ENCODE measurements at places on chromosomes 16 and 17. TPM values are rescaled to one million over a fixed set of nuclear protein-coding genes. Genes with fewer than 3 reads are reported as not detected.
A peak's percentile ranks its signal among the peaks of the same experiment; 100 is the strongest.

The TP53TG3C gene
- total RNA-seq, result not detected

- no peaks in the 10 kb centered on the region for H3K4me1 ChIP-seq
- H3K4me3 ChIP-seq, result no peak overlapping the region
- H3K27me3 ChIP-seq, result no peaks in the 10 kb centered on the region
These were observed 852.1 kb downstream of the CDH11 start for GRCh38 chr16:64269756-64270155.

The MT1M gene
- not detected for total RNA-seq

The TBX21 gene
- not detected for total RNA-seq

DNA sequence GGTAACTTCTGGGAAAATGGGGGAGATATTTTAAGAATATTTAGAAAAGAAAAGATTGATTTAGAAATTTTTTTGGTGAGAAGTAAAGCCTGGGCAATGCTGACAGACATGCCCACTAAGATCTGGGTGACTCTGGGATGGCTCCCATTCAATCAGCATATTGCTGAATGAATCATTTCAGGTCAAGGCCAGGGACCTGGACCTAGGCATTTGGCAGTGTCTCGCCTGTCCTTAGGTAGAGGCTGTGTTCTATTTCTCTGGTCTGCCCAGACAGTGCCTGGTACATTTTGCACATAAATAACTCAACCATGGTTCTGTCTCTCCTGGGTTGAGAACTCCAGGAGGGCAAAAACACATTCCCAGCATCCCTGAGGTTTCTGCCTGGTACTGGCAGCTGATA is 39.9 kb downstream of the SMPD3 start:
- no peak for DNase-seq
- no peaks in the 10 kb centered on the region for H3K4me1 ChIP-seq
- H3K36me3 ChIP-seq, result no peaks in the 10 kb centered on the region
- no peak overlapping the region for H3K4me3 ChIP-seq

The CLTC gene
- 212 TPM for total RNA-seq

The BOLA2B gene
- 166 TPM for total RNA-seq

DNA sequence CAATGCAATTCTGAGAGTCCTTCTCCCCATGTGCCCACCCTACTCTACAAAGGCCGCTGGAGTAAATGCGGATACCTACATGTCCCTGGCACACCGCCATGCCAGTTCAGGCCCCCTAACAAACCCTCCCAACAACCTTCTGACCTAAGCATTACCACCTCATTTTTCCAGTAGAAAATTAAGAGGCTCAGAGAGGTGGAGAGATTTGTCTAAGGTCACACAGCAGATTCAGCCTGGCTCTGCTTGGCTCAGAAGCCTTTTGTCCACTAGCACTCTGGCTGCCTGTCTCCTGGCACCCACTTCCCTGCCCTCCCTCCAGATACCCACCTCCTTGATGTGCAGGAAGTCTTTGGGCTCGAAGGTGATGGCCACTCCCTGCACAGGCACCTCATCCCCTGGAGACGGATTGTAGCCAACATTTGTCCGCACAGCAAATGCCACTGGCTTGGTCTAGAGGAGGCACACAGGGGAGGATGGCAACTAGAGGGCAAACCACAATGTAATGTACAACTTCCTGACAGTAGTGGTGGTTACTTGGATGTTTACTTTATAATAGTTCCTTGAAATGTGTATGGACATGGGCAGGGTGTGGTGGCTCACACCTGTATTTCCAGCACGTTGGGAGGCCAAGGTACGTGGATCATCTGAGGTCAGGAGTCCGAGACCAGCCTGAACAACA is 10.2 kb downstream of the CACNB1 start:
- H3K36me3 ChIP-seq, result peaks cover 28% of the 10 kb centered on the region
- no peaks in the 10 kb centered on the region for H3K4me1 ChIP-seq
- peak; percentile 81 for DNase-seq
- H3K4me3 ChIP-seq, result no peak overlapping the region

GRCh38 chr16:22787466-22788192 is 26.3 kb upstream of the HS3ST2 start:
- no peak overlapping the region for H3K27ac ChIP-seq
- peak; percentile 16 for DNase-seq
- H3K4me3 ChIP-seq, result no peak overlapping the region

DNA sequence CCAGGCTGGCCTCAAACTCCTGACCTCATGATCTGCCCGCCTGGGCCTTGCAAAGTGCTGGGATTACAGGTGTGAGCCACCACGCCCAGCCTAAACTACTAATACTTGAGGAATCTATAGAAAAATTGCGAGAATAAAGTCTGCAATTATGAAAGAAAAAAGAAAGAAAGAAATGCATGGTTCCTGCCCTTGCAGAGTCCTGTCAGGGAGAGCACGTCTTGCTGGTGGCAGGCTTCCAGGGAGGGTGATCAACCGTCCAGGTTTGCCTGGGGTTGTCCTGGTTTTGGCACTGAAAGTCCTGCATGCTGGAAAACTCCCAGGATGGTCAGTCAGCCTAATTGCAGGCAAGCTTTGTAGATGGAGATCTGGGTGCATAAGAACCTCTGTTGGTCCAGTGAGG is 21.5 kb upstream of the KIFC3 start:
- peaks cover 6% of the 10 kb centered on the region for H3K36me3 ChIP-seq
- no peak for DNase-seq
- no peaks in the 10 kb centered on the region for H3K27me3 ChIP-seq
- H3K4me3 ChIP-seq, result no peak overlapping the region
- H3K27ac ChIP-seq, result no peak overlapping the region

DNA sequence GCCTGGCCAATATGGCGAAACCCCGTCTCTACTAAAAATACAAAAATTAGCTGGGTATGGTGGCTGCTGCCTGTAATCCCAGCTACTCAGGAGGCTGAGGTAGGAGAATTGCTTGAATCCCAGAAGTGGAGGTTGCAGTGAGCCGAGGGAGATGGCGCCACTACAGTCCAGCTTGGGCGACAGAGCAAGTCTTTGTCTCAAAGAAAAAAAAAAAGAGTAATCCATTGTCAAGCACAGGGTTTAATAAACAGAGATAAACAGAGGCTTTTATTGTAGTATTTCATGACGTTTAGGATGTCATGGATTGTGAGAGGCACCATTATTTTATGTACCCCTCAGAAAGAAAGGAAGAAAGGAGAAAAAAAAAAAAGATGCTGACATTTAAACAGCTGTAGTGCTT is 75.2 kb upstream of the RNU2-1 start:
- no peak overlapping the region for H3K4me3 ChIP-seq
- H3K27ac ChIP-seq, result no peak overlapping the region
- no peak for DNase-seq
- no peaks in the 10 kb centered on the region for H3K36me3 ChIP-seq

The P4HB gene
- 750 TPM for total RNA-seq

DNA sequence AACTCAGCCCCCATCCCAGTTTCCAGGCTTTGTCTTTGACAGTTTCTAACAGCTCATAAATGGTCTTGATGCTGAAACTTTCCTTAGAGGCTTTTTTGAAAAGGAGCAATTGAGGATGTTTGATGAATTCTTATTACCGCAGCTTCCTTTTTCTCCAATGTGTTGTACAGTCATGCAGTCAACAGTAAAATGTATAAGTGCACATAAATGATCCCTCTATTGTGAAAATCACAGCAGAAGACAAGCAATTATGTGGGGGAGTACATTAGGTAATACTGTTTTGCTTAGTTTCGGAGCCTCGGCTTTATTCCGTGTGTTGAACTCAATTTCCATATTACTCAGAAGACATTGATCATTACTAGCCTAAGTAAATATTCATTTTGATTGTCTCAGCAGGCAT is 673.7 kb downstream of the CDH8 start:
- H3K4me1 ChIP-seq, result no peaks in the 10 kb centered on the region
- DNase-seq, result no peak
- no peak overlapping the region for H3K27ac ChIP-seq
- no peaks in the 10 kb centered on the region for H3K36me3 ChIP-seq
- no peak overlapping the region for H3K4me3 ChIP-seq
- H3K27me3 ChIP-seq, result no peaks in the 10 kb centered on the region

- peaks cover 8% of the 10 kb centered on the region for H3K36me3 ChIP-seq
- H3K4me1 ChIP-seq, result peaks cover 8% of the 10 kb centered on the region
- H3K27ac ChIP-seq, result peak overlapping the region; percentile 90
These were observed 28.6 kb upstream of the PAFAH1B1 start for GRCh38 chr17:2564877-2565276.

GRCh38 chr17:75094871-75095399 is 7.2 kb downstream of the SLC16A5 start:
- no peaks in the 10 kb centered on the region for H3K27me3 ChIP-seq
- H3K27ac ChIP-seq, result peak overlapping the region; percentile 74
- peak overlapping the region; percentile 78 for H3K4me3 ChIP-seq
- peaks cover 41% of the 10 kb centered on the region for H3K4me1 ChIP-seq
- H3K36me3 ChIP-seq, result peaks cover 94% of the 10 kb centered on the region

The SPAG5 gene
- total RNA-seq, result 82.1 TPM

DNA sequence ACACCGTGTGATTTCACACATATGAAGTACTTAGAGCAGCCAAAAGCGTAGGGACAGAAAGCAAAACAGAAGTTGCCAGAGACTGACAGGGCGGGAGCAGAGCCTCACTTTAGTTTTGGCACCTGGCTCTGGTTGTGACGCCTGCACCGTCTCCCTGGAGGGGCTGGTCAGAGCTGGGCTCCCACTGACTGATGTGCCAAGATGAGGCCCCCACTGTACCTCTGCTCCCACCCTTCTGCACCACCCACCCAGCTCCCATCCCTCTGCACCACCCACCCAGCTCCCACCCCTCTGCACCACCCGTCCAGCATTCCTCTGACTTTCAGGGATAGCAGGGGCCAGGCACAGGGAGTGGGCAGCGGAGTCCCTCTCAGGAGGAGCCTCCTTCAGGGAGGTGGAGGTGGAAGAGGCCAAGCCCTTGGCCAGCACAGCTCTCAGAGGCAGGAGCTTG is 3.2 kb upstream of the PRSS21 start:
- H3K27ac ChIP-seq, result no peak overlapping the region
- H3K27me3 ChIP-seq, result peaks cover 13% of the 10 kb centered on the region
- DNase-seq, result no peak
- no peaks in the 10 kb centered on the region for H3K36me3 ChIP-seq

DNA sequence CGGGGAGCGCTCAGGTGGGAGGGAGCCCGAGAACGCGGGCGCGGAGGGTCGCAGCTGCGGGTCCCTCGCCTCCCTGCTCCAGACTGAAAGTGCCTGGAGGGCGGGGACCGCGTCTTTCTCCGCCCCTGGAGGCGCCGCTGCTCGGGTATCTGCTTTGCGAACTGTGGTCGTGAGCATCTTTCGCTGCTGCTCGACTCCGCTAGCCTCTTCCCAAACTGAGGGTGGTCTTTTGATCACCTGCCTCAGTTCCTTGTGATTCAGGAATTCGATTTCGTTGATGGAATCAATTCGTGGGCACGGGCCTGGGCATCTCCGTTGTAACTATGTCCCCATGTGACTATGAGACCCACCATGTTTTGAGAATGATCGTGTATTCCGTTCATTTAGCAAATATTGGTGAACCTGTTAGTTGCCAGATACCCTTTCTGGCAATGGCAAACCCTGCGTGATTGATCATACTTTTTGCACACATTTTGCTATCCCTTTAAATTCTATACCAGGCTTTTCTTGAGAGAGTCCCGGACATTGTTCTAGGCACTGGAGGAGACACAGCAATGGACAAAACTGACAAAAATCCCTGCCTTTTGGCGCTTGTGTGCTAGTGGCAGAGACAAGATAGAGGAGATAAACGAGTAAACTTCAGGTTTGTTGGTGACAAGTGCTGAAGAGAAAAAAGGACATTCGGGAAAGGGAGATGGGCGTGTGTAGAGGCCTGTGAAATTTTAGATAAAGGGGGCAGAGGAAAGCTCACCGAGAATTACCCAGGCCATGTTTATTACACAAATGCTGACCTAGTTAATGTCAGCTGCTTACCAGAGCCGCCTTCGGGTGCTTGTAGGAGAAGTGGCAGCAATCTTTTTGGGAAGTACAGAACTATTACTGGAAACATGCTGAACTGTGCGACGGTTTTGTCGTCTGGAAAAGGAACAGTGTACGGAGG is 948 bp downstream of the UTP18 start:
- peaks cover 77% of the 10 kb centered on the region for H3K36me3 ChIP-seq
- no peak for DNase-seq
- H3K27ac ChIP-seq, result peak overlapping the region; percentile 50
- H3K4me1 ChIP-seq, result peaks cover 51% of the 10 kb centered on the region
- H3K4me3 ChIP-seq, result peak overlapping the region; percentile 87

GRCh38 chr17:78349891-78350642 is 9.8 kb downstream of the SOCS3 start:
- DNase-seq, result no peak
- peak overlapping the region; percentile 37 for H3K27ac ChIP-seq
- no peaks in the 10 kb centered on the region for H3K27me3 ChIP-seq
- peaks cover 55% of the 10 kb centered on the region for H3K4me1 ChIP-seq
- H3K36me3 ChIP-seq, result peaks cover 24% of the 10 kb centered on the region
- no peak overlapping the region for H3K4me3 ChIP-seq

GRCh38 chr16:6309271-6309670 is 1023.4 kb upstream of the RBFOX1 start:
- H3K36me3 ChIP-seq, result no peaks in the 10 kb centered on the region
- no peak for DNase-seq
- H3K27ac ChIP-seq, result no peak overlapping the region
- H3K4me3 ChIP-seq, result no peak overlapping the region
- no peaks in the 10 kb centered on the region for H3K4me1 ChIP-seq

GRCh38 chr17:75428543-75429469 is 23.3 kb upstream of the GRB2 start:
- no peaks in the 10 kb centered on the region for H3K27me3 ChIP-seq
- peak; percentile 47 for DNase-seq
- H3K36me3 ChIP-seq, result peaks cover 11% of the 10 kb centered on the region
- H3K4me3 ChIP-seq, result peak overlapping the region; percentile 58

DNA sequence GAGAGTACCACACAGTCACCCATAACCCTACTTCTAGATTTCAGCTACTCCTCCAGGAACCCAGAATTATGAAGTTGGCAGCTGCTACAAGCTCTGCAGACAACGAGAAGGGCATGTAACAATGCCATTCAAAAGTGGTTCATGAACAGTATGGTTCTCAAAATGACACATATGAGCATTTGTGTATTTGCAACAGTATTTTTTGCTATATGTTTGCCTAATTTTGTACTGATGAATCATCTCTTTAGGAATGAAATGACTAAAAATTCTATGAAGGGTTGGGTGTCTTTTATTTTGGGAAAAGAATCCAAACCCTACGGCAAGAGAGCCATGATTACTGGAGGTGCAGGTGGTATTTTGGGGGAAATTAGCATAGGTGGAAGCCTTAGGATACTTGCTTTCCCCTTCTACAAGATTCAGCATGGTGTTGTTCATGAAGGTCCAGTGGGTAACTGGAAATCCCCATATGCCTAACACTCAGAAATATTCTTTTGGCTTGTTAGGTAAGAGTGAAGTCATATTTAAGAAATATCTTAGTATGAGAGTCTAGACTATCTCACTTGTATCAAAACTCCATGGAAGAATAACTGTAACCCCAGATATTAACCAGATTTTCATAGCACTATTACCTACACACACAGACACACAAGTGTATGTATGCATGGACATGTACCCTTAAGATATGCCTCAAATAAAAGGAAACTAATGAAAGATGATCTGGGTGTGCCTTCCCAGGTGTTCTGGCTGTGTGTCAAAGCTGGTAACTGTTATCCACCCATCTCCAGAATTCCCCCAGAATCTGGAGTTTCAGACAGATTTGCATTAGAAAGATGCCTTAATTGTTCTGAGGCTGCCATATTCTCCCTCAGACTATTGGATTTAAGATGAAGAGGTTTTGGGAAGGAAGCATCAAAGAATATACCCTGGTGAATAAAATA is 688.2 kb upstream of the SOX9 start:
- no peak for DNase-seq
- no peaks in the 10 kb centered on the region for H3K4me1 ChIP-seq
- no peak overlapping the region for H3K4me3 ChIP-seq
- H3K27me3 ChIP-seq, result no peaks in the 10 kb centered on the region
- no peak overlapping the region for H3K27ac ChIP-seq
- H3K36me3 ChIP-seq, result no peaks in the 10 kb centered on the region
